ENCODE measurements at places on chromosomes 2 and 18.

DNA sequence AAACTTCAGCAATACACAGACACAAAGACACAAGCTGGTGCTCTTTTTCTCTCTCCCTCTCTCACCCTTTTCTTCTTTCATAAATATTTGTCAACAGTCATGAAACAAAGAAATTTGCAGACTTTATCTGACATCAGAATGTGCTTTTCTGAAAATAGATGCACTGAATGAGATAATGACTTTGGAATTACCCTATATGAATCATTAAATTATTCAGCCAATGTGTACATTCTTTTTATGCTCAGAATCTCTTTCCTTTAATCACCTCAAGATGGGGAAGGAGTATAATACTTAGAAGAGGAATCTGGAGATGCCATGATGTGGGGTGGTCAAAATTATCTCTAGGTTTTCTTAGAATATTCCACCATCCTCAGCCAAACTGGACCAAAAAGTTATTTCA, 289.9 kb downstream of the LRRTM1 start:
- no peak for DNase-seq

DNA sequence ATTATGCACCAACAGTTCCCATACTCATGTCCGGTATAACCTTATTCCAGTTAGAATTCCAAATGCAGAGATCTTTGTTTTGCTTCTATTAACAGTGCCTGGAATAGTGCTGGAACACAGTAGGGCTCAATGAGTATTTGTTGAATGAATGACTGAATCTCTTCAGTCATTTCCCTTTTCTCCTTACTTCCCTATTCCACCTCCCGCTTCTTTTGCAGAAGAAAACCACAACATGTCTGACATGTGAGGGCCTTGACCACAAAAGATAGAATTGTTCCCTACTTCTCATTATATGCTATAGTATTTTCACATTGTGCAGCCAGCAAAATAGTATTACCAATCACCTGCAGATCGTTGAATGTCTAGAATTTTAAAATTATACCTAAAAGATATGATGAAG, 19.5 kb upstream of the HNRNPLL start:
- no peak for DNase-seq

GRCh38 chr18:62348474-62348873, 23.4 kb downstream of the TNFRSF11A start:
- DNase-seq: no peak

DNA sequence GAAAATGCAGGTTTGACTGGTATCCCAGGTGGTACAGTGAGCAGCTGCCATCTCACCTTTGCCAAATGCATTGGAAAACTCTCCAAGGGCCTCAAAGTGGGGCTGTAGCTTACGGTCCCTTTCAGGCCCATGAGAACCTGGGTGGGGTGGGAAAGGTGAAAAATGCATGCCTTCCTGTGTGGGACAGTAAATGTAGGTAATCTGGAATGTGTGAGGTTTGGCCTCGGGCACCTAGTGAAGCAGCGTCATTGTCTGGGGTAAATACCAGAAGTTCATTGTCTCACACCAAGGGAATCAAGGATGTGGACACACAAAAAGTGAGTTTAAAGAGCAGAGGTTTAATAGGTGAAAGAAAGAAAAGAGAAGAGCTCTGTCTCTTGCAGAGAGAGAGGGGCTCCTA, 36.6 kb downstream of the TIMM21 start:
- no peak for DNase-seq

- DNase-seq: no peak
These were observed 190.4 kb downstream of the RIT2 start for GRCh38 chr18:42925036-42925435.

GRCh38 chr2:46826569-46827245, 88.9 kb downstream of the MCFD2 start:
- no peak for DNase-seq

DNA sequence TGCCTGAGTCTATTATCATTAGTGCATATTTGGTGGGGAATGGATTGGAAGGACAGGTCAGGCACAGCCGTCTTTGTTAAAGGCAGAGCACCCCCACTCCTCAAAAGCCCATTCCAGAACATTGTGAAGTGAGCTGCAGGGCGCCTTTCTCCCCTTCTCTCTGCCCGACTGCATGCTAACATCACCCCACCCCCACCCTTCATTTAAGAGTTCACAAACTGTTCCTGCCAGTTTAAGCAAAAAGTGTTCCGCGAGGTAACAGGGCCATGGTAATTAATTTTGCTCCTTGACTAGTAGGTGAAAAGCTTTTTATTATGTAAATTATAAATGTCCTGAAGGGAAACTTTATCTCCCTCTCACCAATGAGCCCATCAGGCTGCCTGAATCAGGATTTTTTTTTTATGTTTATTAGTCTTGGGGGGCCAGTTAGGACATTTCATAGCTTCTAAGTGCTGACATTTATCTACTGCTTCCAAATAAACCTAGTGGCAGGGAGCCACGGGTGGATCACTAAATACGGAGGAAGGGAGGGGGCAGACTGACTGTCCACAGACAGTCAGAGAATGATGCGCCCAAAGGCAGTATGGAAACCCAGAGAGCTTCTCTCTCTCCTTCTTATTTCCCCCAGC, 99.4 kb downstream of the FTCDNL1 start:
- DNase-seq: no peak

DNA sequence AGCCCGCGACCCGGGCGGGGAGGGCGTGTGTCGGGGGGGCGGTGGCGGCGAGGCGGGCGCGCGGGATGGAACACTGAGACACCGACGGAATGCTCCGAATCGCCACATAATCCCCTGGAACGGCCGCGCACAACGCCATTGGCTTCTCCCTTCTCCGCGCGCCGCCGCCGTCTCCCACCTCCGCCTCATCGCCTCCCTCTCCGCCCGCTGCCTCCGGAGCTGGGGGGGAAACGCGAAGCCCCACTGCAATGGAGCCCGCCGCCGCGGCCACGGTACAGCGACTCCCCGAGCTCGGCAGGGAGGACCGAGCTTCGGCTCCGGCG, at the start of gene PHLPP1:
Gene PHLPP1 (plus strand): TSS at position 106 of the 323 bp plus-strand sequence. CDS start 143 bp downstream, at position 249.
- no peak for DNase-seq

GRCh38 chr2:229205704-229206103, 65.4 kb downstream of the PID1 start:
- DNase-seq: no peak

DNA sequence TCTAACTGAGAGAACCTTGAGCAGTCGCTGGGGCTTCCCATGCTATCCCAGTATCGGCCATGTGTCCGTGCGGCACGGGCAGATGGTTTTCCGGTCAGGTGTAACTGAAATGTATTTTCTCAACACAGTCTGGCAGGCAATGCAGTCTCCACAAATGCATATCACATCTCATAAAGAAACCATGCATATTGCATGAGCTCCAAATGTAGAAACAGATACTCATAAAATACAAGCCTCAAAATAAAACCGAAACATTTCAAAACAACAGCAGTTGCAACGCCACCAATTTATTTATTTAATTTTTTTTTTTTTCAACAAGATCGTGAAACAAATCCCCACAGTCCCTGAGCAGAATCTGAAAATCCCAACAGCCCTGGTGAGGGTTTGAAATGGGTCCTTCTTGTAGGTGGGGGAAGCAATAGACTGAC, 299.4 kb downstream of the LPIN1 start:
- peak; percentile 59 for DNase-seq

DNA sequence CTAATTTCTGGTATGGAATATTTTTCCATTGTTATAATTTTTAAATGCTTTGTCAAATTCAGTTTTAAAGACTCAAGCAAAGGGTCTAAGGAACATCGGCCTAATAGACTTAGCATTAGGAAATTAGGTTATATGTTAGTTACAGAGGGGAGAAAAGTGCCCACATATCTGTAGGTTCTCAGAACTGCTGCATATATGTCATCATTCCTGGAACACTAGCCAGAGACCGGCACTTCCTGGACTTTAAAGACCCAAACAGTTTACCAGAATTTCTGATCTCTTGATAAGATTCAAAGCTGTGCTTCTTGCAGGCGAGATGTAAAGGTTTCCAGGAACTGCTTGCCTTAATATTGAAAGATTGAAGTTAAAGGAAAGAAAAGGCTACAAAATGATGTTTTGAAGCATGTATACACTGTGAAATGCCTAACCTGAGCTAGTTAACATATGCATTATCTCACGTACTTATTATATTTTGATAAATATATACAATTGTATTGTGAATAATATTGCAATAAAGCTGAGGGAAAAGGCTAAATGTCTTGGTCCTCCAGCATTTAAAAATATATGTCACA, 993.6 kb downstream of the LRP1B start:
- DNase-seq: no peak

GRCh38 chr2:11411244-11411643, 54.7 kb downstream of the E2F6 start:
- no peak for DNase-seq

DNA sequence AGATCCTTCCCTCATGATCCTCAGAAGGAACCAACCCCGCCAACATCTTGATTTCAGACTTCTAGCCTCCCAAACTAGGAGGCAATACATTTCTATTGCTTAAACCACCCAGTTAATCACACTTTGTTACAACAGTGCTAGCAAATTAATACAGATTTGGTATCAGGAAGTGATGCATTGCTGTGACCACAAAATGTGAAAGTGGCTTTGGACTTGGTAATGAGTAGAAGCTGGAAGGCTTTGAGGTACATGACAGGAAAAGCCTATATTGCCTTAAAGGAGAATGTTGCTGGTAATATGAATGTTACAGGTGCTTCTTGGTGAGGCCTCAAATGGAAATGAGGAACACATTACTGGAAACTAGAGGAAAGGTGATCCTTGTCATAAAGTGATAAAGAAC, 260.3 kb downstream of the SATB2 start:
- peak; percentile 16 for DNase-seq

GRCh38 chr2:121955426-121955825, 200.0 kb downstream of the TSN start:
- DNase-seq: no peak

GRCh38 chr2:118846953-118847761, at the start of gene EN1:
Gene EN1 (minus strand): TSS chr2:118847648. CDS start chr2:118847167, 481 bp downstream.
- no peak for DNase-seq

GRCh38 chr18:22257022-22257543, 87.7 kb downstream of the GATA6 start:
- no peak for DNase-seq

DNA sequence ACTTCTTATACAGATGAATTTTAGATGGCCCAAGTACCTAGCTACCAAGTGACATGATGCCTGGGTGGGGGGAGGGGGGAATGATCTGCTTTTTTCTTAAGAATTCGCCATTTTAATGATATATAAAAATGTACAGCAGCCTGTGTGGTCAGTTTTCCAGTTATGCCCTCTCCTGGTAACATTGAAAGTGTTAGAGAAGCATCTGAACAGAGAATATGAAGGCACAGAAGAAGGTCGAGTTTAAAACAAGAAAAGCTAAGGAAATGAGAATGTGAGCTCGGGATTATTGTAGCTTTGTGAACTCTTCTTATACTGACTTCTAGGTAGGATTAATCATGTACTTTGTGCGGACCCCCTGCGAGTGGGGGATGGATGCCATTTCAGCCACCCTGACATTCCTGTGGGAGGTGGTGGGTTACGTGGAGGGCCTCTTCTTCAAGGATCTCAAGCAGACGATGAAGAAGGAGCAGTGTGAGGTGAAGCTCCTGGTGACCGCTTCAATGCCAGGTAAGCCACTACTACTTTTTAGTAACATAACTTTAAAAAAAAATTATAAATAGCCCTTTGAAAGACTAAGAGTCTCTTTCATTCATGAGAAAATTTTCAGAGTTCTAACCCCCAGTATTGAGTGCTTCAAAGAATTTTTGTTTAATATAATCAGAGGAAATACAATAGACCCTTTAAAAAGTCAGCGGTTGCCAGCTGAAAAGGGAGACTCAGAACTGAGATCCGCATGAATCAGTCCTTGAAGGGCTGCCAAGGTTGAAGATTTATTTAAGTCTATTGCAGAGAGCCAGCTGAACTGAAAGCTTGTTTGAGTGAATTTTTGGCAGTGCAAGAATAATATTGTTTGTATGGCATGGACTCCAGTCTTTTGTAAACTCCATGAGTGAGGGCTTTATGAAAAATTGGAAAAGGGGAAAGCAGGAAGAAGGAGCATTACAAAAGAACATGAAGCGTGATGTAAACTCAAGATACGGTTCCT, 68.6 kb upstream of the RPE start:
- DNase-seq: no peak

DNA sequence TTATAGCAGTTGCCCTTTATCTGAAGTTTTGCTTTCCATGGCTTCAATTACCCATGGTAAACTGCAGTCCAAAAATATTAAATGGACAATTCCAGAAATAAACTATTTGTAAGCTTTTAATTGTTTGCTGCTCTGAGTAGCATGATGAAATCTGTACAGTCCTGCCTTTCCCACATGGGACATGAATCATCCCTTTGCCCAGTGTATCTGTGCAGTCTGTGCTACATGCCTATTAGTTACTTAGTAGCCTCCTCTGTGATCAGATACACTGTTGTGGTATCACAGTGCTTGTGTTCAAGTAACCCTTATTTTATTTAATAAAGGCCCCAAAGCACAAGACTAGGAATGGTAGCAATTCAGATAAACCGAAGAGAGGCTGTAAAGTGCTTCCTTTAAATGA, 810.6 kb upstream of the PIK3C3 start:
- no peak for DNase-seq

DNA sequence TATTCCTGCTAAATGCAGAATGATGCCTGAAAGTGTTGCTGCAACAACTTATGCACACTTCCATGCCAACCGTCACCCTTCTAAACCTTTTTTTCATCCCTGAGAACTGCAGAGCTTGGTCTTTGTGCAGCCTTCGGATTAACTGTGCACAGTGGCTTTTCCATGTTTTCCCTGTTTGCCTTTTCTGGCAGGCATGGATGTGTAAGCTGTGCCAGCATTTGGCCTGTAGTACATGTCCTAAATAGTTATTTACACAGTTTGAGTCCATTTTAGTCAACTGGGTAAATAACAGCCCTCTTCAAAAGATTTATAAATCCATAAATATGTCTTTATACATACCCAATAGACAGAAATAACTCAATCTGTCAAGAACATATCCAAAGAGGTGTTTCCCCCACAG, 31.5 kb downstream of the MEIS1 start:
- no peak for DNase-seq

GRCh38 chr2:159489476-159489875, 126.9 kb downstream of the BAZ2B start:
- peak; percentile 88 for DNase-seq

DNA sequence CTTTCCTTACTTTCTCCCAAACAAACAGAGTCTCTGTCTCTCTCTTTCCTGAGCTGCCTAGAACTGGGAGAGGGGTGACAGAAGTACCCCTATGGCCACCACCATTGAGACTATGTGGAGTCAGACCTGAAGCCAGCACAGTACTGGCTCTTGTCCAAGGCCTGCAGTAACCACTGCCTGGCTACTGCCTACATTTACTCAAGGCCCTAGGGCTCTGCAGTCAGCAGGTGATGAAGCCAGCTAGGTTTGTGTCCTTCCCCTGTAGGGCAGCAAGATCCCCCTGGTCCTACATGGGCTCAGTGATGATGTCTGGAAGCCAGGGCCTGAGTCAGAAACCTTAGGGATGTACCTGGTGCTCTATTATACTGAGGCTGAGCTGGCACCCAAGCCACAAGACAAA, 12.2 kb downstream of the MYO3B start:
- DNase-seq: no peak

Measured in MM.1S (cell line).